ENCODE measurements at places on chromosomes 16 and 17. TPM values are rescaled to one million over a fixed set of nuclear protein-coding genes. Genes with fewer than 3 reads are reported as not detected.

The SPNS2 gene
- total RNA-seq: 0.49 TPM

The DOC2A gene
- total RNA-seq: 0.42 TPM

The RHBDL3 gene
- 0.20 TPM for total RNA-seq

The KRTAP2-3 gene
- not detected for total RNA-seq

The ALOX15 gene
- not detected for total RNA-seq

The GPR142 gene
- not detected for total RNA-seq

The RUNDC3A gene
- not detected for total RNA-seq

The TP53TG3C gene
- total RNA-seq: not detected

The TACO1 gene
- 40.0 TPM for total RNA-seq

The OR1F1 gene
- not detected for total RNA-seq

The TCAP gene
- 0.97 TPM for total RNA-seq

The LPCAT2 gene
- total RNA-seq: 1.2 TPM

The RNF222 gene
- not detected for total RNA-seq

The TBC1D3 gene
- total RNA-seq: 1.6 TPM

The COX6A2 gene
- not detected for total RNA-seq

The MT1B gene
- total RNA-seq: not detected

The HAGHL gene
- 35.6 TPM for total RNA-seq

The PIRT gene
- not detected for total RNA-seq

The TVP23A gene
- total RNA-seq: not detected

The HOXB4 gene
- 3.7 TPM for total RNA-seq

The C16orf54 gene
- total RNA-seq: 32.3 TPM

The IL32 gene
- total RNA-seq: 975 TPM

The RAC3 gene
- total RNA-seq: 4.5 TPM

The GCGR gene
- not detected for total RNA-seq

The CHAD gene
- not detected for total RNA-seq

The PROCA1 gene
- total RNA-seq: 4.7 TPM

The BCL6B gene
- total RNA-seq: 0.59 TPM

The PKMYT1 gene
- 112 TPM for total RNA-seq

The SNAI3 gene
- 2.2 TPM for total RNA-seq

The KRTAP3-1 gene
- not detected for total RNA-seq

The TNFSF13 gene
- 0.80 TPM for total RNA-seq

The TMEM238L gene
- total RNA-seq: not detected

The KSR1 gene
- 26.3 TPM for total RNA-seq

The TBC1D28 gene
- total RNA-seq: not detected

The KRT39 gene
- not detected for total RNA-seq

The ASB16 gene
- 0.11 TPM for total RNA-seq

The TBC1D3K gene
- not detected for total RNA-seq

The CA7 gene
- not detected for total RNA-seq

The KRTAP9-2 gene
- total RNA-seq: not detected

The CCDC40 gene
- total RNA-seq: 4.3 TPM

The KRT33B gene
- not detected for total RNA-seq

The CA5A gene
- not detected for total RNA-seq

The TP53TG3D gene
- total RNA-seq: 0.37 TPM

The C16orf89 gene
- not detected for total RNA-seq

The DPEP3 gene
- total RNA-seq: 0.18 TPM

Data from CD8-positive, alpha-beta memory T cell (primary cell).